Globus pallidus (tissue), 1 donor: ENCODE measurements at places on chromosomes 5 and 9.

GRCh38 chr9:137242269-137243203, 1.4 kb downstream of the TUBB4B start:
- no peak for DNase-seq

DNA sequence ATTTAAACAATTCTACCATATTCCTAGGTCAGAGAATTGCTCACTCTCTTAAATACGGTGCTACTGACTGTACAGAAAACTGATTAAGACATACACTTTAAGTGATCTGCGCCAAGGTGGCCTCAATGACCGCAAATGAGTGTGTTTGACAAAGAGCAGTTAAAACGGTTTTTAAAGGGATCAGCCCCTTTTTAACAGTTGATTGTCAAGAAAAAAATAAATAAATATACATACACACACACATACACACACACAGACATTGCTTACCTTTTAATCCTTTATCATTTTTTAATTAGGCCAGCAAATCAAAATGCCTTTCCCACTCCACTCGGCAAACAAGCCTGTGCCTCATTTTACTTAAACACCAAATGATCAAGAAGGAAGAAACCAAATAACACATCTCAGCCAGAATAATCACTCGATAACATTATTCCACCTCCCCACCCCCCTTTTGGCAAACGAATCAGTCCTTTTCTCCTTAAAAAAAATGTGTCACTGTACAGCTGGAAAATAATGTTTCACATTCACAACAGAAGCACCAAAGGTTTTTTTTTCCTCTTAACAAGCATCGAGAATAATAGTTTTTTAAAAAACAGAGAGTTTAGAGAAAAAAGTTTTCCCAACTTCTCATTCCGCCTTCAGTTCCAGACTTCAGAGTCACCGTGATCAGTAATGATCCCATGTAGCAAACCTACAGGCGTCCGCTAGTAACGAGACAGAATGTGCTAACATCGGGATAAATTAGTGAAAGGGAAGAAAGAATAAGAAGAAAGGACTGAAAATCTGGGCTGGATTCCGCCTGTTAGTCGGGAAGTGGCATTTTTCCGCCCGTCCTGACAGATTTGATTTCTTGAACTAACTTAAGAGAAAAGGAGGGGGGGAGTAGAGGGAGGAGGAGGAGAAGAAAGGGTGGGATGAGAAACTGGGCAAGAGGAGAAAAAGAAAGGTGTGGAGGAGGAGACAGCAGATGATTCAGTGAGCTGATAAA, at the start of gene ZNF608:
TSS of gene ZNF608 (minus strand) at position 712 of the 988 bp plus-strand sequence. CDS start 1,650 bp downstream, outside the sequence.
- peak; percentile 75 for DNase-seq

GRCh38 chr5:157108976-157109375, at the start of gene HAVCR2:
HAVCR2 (minus strand) TSS chr5:157109044; CDS start chr5:157108983, 61 bp downstream.
- peak; percentile 76 for DNase-seq

GRCh38 chr9:135906291-135907005, 898 bp downstream of the CAMSAP1 start:
- DNase-seq: no peak

DNA sequence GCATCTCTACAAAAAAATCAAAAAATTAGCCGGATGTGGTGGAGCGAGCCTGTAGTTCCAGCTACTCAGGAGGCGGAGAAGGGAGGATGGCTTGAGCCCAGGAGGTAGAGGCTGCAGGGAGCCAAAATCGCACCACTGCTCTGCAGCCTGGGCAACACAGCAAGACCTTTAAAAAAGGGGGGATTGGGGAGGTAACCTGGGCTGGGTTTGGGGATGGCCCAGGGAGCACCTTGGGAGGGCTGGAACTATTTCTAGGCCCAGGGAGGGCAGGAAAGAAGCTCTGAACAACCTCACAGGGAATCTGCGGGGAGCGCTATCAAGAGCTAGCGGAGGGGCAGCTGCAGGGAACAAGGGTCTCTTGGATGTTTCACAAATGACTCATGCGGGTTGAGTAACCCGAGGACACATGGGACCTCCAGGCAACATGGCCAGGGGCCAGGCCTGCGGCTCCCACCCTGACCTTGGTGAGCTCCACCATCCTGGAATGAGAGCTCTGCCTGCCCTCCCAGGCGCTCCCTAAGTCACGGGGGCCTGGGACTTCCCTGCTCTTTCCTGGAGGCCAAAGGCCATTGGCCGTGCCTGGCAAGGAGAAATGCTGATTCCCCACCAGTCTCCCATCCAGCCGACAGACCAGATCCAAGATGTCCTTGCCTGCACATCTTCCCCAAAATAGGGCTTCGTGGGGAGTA, 23.4 kb downstream of the SARDH start:
- no peak for DNase-seq

DNA sequence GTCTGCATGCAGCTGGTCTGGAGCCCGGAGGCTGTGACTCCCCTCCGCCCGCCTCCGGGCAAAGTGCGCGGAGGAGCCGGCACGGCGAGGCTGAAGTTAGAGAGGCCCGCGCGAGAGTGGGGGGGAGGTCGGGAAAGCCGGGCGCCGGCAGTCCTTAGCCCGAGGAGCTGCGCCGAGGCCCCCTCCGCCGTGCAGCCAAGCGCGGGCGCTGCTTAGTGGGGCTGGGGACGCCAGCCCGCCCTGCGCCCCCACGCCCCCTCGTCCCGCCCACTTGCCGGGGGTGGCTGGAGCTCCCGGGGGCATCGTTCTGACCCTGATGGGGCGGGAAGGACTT, 403 bp downstream of the NINJ1 start:
- DNase-seq: peak; percentile 77

DNA sequence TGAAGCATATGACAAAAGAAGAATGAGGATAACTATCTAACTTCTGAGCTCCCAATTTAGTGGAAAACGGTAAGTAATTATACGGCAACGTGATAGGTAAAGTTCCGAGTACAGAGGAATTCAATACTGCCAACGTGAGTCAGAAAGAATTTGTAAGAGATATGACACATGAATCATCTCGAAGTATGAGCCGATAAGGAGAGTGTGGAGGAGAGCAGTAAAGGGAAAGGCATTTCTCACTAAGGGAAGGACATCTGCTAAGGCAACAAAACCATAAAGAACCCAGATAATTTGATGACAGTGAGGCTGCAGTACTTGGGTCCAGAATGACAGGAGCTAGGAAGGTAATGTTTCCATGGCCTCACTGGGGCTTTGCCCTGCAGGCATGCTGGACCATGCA, 11.0 kb downstream of the MPDZ start:
- no peak for DNase-seq

DNA sequence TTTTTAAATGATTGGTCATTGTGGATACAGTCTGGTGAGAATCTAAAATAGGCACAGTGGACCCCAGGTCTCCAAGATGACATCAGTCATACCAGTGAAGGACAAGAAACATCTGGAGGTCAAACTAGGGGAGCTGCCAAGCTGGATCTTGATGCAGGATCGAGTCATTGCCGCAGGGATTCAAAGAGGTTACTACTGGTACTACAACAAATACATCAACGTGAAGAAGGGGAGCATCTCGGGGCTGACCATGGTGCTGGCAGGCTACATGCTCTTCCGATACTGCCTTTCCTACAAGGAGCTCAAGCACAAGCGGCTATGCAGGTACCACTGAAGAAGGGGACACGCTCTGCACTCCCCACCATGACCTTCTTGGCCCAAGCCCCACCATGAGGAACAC, 20.9 kb downstream of the FOXB2 start:
- DNase-seq: no peak

DNA sequence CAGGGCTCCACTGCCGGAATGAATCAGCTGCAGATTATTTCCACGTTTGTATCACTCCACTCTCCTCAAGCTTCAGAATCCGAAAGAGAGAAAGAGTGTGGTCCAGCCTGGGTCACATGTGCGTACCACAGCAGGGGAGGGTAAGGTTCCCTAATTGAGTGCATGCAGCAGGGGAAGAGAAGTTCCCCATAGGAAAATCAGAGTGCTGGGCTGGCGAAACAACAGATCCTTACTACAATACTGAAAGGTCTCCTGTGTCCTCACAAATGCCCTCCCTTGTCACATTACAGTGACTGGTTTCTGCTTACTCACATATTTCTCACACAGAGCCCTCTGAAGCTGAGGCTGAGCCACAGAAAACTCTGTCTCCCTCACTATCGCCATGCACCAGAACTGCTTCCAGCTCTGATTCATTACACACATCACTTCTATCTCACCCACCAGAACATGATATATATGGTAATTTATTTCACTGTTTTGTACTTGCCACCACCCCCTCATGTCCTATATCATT, 532.2 kb upstream of the TUSC1 start:
- DNase-seq: peak; percentile 45

DNA sequence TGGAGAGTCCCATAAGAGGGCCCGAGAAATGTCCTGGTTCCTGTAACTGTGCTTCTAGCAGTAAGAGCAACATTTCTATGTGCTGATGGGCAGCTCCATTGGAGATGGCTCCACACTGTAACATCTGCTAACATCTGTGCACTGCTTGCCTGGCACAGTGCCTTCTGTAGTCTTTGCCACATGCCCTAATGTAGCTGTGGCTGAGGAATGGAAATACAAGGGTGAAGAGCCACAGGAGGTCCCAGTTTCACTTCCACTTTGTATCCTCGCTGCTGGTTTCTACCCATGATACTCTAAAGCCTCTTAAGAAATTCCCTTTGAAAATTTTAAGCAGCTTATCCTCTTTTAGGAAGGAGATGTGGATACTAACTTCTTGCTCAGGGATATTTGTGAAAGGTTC, 97.4 kb downstream of the HOMER1 start:
- peak; percentile 16 for DNase-seq

DNA sequence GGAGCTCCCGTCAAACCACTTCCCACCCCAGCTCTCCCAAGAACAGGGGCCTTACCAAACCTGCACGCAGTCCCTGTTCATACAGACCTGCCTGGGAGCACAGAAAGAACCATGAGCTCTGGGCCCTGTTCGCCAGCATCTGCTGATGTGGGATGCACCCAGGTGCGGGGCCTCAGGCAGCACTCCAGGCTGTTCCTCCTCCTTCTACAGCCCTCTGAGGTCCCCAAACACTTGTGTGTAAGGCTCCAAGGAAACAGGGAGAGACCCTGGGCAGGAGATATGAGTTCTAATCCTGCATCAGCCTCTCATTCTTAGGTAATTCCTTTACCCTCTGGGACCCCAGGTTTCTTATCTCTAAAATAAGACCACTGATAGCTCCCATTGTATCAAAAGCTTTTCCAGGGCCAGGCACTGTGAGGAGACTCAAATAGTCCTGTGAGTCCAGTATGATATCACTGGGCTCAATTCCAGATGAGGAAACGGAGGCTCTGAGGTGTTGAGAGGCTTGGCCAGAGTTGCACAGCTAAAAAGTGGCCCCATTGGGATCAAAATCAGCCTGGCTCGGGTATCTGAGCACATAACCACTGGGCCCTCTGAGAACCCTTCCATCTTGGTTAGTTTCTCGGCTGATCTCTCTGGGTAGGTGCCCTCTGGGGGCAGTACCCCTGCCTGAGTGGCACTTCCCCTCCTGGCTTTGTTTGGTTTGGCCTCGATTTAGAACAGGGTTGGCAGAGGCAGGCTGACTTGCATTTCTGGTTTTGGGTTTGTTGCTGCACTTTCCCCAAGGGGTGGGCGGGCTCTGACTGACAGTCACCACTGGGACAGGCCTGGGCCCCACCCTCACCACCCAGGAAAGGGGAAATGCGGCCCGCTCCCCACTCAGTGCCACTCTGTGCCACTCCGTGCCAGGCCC, 116.8 kb downstream of the RGS3 start:
- peak; percentile 75 for DNase-seq

DNA sequence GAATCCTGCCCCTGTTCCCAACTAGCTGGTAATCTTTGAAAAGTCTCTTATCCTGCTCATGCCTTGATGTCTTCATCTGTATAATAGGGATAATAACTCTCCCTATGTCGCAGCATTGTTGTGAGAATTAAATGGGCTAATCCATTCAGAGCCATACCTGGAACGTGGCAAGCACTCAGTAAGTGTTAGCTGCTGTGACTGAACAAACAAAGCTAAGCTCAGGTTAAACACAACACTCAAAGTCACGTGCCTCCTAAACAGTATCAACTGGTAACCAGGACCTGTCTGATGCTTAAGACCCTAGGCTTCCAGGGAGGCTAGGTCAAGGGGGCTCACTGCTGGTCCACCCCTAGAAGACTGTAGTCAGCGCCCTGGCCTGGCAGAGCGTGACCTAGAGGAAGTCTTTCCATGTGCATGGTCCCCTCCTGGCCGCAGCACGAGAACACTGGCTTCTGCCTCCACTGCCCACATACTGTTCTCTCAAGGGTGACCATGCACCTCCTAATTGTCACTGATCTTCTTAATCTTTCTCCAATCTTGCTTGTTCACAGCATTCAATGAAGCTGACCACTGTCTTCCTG, 211.1 kb downstream of the TTLL11 start:
- DNase-seq: no peak

- DNase-seq: no peak
These were observed 2.3 kb downstream of the TNFSF8 start for GRCh38 chr9:114928136-114928535.

DNA sequence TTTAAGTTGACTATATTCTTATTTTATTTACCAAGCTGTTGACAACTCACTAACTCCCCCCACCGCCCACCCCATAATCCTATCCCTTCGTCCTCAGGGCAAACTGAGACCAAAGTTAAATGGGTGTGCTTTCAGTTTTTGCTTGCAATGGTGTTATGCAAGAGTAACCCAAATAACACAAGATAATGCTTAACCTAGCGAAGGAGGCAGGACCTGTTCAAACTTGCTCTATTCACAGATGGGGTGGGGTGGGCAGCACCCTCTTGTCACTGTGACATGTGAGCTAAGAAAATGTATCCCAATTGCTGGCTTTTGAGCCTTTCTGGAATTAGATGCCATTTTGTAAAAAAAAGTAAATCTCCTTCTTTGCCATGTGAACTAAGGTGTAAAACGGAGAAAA, 40.4 kb downstream of the GLIS3 start:
- no peak for DNase-seq

GRCh38 chr5:159851053-159851452, 65.2 kb upstream of the ADRA1B start:
- peak; percentile 11 for DNase-seq

DNA sequence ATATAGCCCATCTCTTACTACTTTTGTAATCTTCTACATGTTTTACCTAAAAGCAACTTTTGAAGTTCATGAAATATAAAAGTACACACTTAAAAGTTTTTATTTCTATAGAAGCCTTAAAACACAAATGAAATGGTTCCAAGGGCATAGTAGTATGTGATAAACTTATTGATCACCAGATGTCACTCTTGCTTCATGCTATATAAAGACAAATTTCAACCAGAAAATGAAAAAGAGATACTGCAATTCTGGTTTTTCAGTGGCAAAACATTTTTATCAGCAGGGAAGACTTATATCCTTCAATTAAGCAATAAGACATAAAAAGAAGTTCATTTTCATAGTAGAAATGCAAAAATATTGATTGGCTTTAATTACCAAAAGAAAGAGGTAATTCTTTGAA, 69.4 kb upstream of the FBXL17 start:
- no peak for DNase-seq

GRCh38 chr5:159908591-159908940, 7.7 kb upstream of the ADRA1B start:
- DNase-seq: no peak

GRCh38 chr9:90137801-90138200, 504.8 kb downstream of the DIRAS2 start:
- DNase-seq: no peak

DNA sequence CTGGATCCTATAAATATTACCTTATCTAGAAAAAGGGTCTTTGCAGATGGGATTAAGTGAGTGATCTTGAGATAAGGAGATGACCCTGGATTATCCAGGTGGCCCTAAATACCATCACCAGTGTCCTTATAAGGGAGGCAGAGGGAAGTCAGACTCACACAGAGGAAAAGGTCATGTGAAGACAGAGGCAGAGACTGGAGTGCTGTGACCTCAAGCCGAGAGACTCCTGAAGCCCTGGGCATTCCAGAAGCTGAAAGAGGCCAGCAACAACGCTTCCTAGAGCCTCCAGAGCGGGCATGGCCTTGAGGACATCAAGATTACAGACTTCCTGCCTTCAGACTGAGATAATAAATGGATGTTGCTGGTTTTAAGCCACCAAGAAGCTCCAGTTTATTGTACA, 118.8 kb downstream of the ATPSCKMT start:
- DNase-seq: no peak
